ENCODE measurements at places on chromosomes 13 and 19. TPM values are rescaled to one million over a fixed set of nuclear protein-coding genes. Genes with fewer than 3 reads are reported as not detected.

GRCh38 chr19:29409076-29409862, 116.5 kb upstream of the VSTM2B start:
- DNase-seq: no peak

MUC16 gene
- total RNA-seq: not detected

GRCh38 chr13:51849145-51850101, 4.4 kb upstream of the TMEM272 start:
- no peak for DNase-seq

DNA sequence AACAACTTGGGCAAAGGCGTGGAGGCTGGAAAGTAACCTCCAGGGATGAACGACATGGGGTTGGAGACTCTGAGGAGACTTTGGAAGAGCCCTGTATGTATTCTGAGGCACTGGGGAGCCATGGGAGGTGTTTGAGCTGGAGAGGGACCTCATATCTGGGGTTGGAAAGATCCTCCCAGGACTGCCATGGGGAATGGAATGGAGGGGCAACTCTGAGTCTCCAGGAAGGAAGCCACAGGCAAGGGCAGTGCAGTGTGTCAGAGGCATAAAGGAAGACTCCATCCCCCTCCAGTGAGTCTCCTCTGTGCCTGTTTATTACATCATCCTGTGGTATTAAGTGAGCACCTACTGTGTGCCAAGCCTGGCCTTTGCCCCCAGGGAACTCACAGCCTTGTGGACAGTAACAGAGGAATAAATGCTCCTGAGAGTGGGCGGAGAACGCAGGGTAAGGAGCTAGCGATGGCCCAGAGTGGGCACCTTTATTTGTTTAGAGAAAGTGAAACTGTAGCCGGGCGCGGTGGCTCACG, 7.7 kb downstream of the PEAK3 start:
- DNase-seq: no peak

DNA sequence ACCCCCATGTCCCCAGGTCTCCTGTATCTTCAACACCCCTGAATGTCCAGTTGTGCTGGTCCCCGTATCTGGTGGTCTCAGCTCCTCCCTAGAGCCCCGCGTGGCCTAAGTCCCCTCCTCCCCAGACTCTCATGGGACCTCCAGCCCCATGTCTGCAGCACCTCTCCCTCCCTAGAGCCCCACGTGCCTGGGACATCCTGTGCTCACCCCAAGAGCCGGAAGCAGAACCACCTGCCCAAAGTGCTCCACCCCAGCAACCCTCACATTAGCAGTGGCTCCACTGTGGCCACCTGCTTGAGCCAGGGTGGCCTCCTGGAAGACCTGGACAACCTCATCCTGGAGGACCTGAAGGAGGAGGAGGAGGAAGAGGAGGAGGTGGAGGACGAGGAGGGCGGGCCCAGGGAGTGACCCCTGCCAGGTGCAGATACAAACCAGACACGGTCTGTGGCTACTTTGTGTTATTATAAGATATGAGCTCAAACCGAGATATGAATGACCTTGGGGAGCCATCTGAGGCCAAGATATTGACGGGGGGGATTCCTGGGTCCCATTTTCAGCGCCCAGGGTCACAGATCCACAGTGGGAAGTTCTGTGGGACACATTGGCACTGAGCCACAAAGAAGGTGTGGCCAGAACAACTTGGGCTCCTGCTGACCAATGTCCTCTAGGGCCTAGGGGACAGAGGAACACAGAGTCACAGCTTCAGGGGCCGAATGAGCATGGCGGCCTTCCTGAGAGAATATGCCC, 6.0 kb downstream of the SHFL start:
- DNase-seq: no peak
